ENCODE measurements at places on chromosomes 7 and 10. TPM values are rescaled to one million over a fixed set of nuclear protein-coding genes. Genes with fewer than 3 reads are reported as not detected.
A peak's percentile ranks its signal among the peaks of the same experiment; 100 is the strongest.

DNA sequence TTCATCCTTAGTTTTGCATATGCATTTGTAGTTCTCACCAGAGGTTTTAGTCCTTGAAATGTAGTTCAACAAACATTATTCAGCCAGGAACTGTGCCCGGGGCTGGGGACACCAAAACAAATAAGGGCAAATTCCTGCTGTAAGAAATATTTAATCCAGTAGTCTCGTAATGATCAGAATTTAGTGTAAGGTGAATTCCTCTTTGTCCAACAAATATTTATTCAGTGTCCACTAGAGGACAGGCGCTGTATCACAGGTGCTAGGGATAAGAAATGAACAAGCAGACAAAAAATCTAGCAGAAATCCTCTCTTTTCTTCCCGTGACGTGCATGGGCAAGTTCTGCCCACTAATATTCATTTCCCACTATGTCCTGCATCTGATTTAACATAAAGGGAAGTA is 17.6 kb downstream of the LGI1 start:
- H3K4me3 ChIP-seq = no peak overlapping the region
- no peaks in the 10 kb centered on the region for H3K4me1 ChIP-seq
- no peak overlapping the region for H3K27ac ChIP-seq
- H3K27me3 ChIP-seq = no peaks in the 10 kb centered on the region
- no peaks in the 10 kb centered on the region for H3K36me3 ChIP-seq

DNA sequence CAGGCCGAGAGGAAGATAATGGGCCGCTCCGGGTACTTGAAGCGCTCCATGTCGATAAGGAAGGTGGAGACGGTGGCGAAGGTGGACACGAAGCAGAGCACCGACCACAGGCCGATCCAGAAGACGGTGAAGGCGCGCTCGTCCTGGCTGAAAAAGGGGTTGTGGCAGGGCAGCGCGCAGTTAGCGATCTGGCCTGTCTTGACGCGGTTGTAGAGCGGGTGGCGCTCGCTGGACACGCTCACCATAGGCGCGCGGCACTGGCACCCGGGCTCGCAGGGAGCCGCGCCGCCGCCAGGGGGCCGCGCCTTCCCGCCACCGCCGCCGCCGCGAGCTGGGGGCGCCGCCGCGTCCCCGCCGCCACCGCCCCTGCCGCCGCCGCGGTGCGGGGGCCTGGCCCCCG is 1.6 kb downstream of the FZD8 start:
- H3K4me3 ChIP-seq = no peak overlapping the region
- no peaks in the 10 kb centered on the region for H3K27me3 ChIP-seq
- no peak for DNase-seq
- 0 out of 2 replicates have a peak, but pooled peaks cover 3% of the 10 kb centered on the region for H3K4me1 ChIP-seq
- H3K27ac ChIP-seq = no peak overlapping the region
- H3K36me3 ChIP-seq = no peaks in the 10 kb centered on the region

GRCh38 chr7:17912536-17913235 is 27.6 kb downstream of the SNX13 start:
- H3K27me3 ChIP-seq = no peaks in the 10 kb centered on the region
- no peaks in the 10 kb centered on the region for H3K36me3 ChIP-seq
- no peak overlapping the region for H3K4me3 ChIP-seq
- no peak for DNase-seq
- no peaks in the 10 kb centered on the region for H3K4me1 ChIP-seq
- no peak overlapping the region for H3K27ac ChIP-seq

DNA sequence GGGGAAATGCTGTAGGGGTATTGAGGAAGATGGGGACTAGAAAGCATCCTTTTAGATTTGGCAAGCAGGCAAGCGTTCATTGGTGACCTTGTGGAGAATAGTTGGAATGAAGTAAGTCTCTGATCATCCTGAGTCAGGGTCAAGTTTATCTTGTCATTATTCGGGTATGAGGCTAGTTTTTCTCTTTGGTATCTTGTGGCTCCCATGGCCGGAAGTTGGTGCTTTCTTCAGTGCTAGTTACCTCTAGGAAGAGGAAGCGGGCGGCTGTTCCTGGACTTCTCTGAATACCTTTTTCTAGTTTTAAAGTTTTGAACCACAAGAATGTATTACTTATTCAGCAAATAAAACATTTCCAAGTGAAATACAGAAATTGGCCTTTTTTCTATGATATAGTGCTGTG is 9.2 kb downstream of the CREM start:
- H3K27ac ChIP-seq = peak overlapping the region; percentile 83
- H3K36me3 ChIP-seq = peaks cover 3% of the 10 kb centered on the region
- H3K27me3 ChIP-seq = no peaks in the 10 kb centered on the region
- peaks cover 28% of the 10 kb centered on the region for H3K4me1 ChIP-seq
- peak overlapping the region; percentile 18 for H3K4me3 ChIP-seq

DNA sequence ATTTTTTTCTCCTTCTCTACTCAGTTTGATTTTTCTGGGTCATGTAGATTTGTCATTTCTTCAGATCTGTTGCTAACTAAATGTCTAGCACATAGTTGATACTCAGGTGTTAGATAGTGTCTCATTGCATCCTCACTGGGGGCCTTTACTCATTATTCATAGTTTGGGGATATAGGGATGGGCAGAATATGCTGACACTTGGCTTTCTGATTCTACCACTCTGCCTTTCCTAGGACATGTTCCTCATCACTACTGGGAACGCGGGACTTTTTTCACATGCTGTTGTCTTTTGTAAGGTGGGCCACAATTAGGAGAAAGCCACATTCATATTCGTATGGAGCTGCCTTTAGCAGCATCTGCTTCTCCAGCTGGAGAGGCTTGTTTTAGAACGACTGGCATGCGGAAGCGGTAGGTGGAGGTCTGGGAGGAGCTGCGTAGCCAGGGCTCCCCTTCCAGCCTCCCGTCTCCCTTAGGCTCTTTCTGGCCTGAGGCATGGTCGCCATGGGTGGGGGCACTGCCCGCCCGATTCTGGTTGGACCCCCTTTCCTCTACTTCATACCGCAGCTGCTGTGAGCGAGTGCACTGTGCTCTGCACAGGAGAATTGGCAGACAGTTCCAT is 78.8 kb downstream of the SND1 start:
- no peak overlapping the region for H3K27ac ChIP-seq
- DNase-seq = no peak
- H3K27me3 ChIP-seq = no peaks in the 10 kb centered on the region
- no peak overlapping the region for H3K4me3 ChIP-seq

DNA sequence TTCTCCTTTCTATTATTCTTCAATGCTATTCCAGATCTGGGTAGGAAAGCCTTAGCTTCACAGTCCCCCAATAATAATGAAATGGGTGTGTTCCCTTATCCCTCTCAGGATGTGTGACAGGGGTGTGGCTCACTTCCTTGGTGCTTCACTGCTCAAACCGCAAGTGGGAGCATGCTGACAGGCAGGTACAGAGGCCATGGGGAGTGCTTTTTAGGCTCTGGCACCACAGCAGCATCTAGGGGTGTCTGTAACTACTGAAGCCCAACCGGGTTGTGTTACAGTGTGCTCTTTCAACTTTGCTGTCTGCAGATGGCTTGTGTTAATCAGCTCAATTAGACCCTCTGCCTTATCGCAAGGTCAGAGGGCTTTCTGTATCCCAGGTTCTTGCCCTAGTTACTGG is 79.4 kb upstream of the CYP2C9 start:
- no peaks in the 10 kb centered on the region for H3K4me1 ChIP-seq
- DNase-seq = no peak
- no peak overlapping the region for H3K27ac ChIP-seq
- H3K36me3 ChIP-seq = no peaks in the 10 kb centered on the region

- no peaks in the 10 kb centered on the region for H3K4me1 ChIP-seq
- no peak overlapping the region for H3K4me3 ChIP-seq
- H3K27ac ChIP-seq = no peak overlapping the region
- no peaks in the 10 kb centered on the region for H3K36me3 ChIP-seq
- H3K27me3 ChIP-seq = no peaks in the 10 kb centered on the region
Measured at GRCh38 chr10:120076996-120077706, 184.6 kb downstream of the SEC23IP start.

DNA sequence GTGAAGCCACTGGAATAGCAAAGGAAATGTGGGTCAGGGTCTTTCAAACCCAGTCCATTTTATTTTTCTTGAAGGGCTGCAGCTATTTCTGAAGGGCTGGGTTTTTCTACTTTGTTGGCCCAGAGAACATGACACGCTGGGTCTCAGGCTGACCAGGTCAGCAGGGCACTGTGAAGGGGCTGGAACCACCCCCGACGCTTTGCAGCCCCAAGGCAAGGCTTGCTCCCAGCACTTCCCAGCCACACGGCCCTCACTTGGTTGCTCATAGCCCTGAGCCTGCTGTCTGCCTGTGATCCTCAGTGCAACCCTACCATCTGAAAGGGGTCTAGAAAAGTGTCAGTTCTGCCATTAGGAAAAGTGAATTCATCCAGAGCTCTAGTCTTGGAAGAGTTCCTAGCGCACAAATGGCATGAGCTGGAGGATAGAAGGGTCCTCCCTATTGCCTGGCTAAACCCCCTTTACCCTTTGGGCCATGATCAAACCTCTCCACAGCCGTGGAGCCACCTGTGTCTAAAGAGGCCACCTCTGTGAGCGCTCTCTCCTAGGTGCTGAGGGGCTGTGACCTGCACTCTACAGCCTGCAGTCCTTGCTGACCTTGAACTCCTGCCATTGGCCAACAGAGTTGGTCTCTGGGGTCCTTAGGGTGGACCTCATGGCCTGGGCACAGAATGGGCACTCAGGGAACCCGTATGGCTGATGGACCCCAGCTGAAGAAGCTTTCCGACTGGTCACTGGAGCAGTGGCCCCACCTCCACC is 132.0 kb downstream of the RGS10 start:
- no peaks in the 10 kb centered on the region for H3K36me3 ChIP-seq
- H3K4me1 ChIP-seq = peaks cover 7% of the 10 kb centered on the region
- H3K27me3 ChIP-seq = no peaks in the 10 kb centered on the region
- no peak for DNase-seq
- H3K27ac ChIP-seq = no peak overlapping the region
- no peak overlapping the region for H3K4me3 ChIP-seq

- no peak for DNase-seq
- no peaks in the 10 kb centered on the region for H3K27me3 ChIP-seq
- H3K4me1 ChIP-seq = no peaks in the 10 kb centered on the region
- H3K27ac ChIP-seq = no peak overlapping the region
- no peak overlapping the region for H3K4me3 ChIP-seq
Measured at GRCh38 chr7:133381965-133382364, 129.1 kb downstream of the EXOC4 start.

GRCh38 chr7:137343281-137343841 is at the start of gene PTN:
PTN (minus strand) TSS chr7:137343733; CDS start chr7:137254973, 88,760 bp downstream.
- no peaks in the 10 kb centered on the region for H3K27me3 ChIP-seq
- no peak within 1 kb of the TSS for H3K4me3 ChIP-seq
- H3K36me3 ChIP-seq = no peaks in the 10 kb centered on the region
- no peak for DNase-seq
- no peaks in the 10 kb centered on the region for H3K4me1 ChIP-seq

DNA sequence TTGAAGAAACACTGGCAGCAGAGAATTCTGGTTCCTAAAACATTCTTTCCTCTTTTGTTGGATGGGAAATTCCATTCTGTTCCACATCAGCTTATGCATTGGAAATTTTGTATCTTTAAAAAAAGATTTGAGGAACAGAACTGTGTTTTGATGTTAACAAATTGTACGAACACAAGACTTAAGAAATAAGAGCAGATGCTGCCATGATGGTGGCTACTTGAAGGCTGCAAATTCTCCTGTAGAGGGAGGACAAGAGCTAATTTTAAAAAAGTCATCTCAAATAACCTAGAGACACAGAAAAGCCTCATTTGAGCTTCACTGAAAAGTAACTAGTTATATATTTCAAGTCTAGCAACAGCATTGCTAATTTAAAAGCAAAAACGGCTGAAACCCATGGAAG is 29.8 kb downstream of the NDUFB2 start:
- H3K4me1 ChIP-seq = no peaks in the 10 kb centered on the region
- no peak overlapping the region for H3K4me3 ChIP-seq
- H3K27me3 ChIP-seq = no peaks in the 10 kb centered on the region

- no peak overlapping the region for H3K4me3 ChIP-seq
- H3K36me3 ChIP-seq = no peaks in the 10 kb centered on the region
- H3K27me3 ChIP-seq = no peaks in the 10 kb centered on the region
- H3K27ac ChIP-seq = no peak overlapping the region
Measured at GRCh38 chr10:64408391-64409183, 887.4 kb downstream of the REEP3 start.

GRCh38 chr10:101065481-101066145 is 3.8 kb downstream of the KAZALD1 start:
- H3K27ac ChIP-seq = no peak overlapping the region
- H3K27me3 ChIP-seq = peaks cover 3% of the 10 kb centered on the region
- H3K36me3 ChIP-seq = no peaks in the 10 kb centered on the region
- peak overlapping the region; percentile 87 for H3K4me3 ChIP-seq

- peak overlapping the region; percentile 86 for H3K27ac ChIP-seq
- H3K4me3 ChIP-seq = no peak overlapping the region
- H3K27me3 ChIP-seq = no peaks in the 10 kb centered on the region
- peaks cover 28% of the 10 kb centered on the region for H3K4me1 ChIP-seq
- H3K36me3 ChIP-seq = no peaks in the 10 kb centered on the region
Measured at GRCh38 chr10:11697718-11698527, 44.3 kb upstream of the ECHDC3 start.

- H3K4me3 ChIP-seq = no peak overlapping the region
- H3K36me3 ChIP-seq = no peaks in the 10 kb centered on the region
- DNase-seq = no peak
- H3K27me3 ChIP-seq = no peaks in the 10 kb centered on the region
- no peaks in the 10 kb centered on the region for H3K4me1 ChIP-seq
Measured at GRCh38 chr10:95116869-95117269, 47.6 kb upstream of the CYP2C8 start.

DNA sequence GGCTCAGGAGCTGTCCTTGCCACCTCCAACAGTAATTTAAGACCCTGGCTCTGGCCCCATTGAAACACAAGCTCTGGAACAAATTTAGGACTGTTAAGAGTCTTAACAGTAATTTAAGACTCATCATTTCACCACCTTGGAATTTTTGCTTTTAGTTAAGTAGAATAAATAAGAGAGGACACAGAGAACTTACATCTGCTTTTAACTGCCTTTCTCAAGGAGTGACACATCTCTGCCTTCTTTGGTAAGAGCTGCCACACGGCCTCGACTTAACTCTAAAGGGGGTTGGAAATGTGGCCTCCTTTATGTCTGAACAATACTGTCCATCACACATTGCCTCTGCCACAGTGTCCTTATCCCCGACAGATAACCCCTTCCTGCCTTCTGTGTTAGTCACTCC is 77.9 kb downstream of the HERPUD2 start:
- H3K4me1 ChIP-seq = no peaks in the 10 kb centered on the region
- H3K27me3 ChIP-seq = no peaks in the 10 kb centered on the region
- no peak for DNase-seq

GRCh38 chr10:30438021-30438850 is 4.3 kb downstream of the MAP3K8 start:
- peak overlapping the region; percentile 91 for H3K27ac ChIP-seq
- DNase-seq = no peak
- H3K27me3 ChIP-seq = no peaks in the 10 kb centered on the region
- peaks cover 30% of the 10 kb centered on the region for H3K36me3 ChIP-seq
- 0 out of 2 replicates have a peak, but pooled peaks cover 3% of the 10 kb centered on the region for H3K4me1 ChIP-seq
- H3K4me3 ChIP-seq = peak overlapping the region; percentile 100

The CCDC172 gene
- not detected for total RNA-seq

The ANKRD1 gene
- not detected for total RNA-seq

The VENTX gene
- not detected for total RNA-seq

The DRGX gene
- not detected for total RNA-seq

The UCN3 gene
- total RNA-seq = not detected

The VWDE gene
- total RNA-seq = 0.74 TPM

The MEOX2 gene
- total RNA-seq = not detected

The HOXA6 gene
- total RNA-seq = not detected

The TCERG1L gene
- total RNA-seq = not detected

The LRGUK gene
- total RNA-seq = 0.13 TPM
